WTC11 (cell line): ENCODE measurements at places on chromosomes 11 and 22.

DNA sequence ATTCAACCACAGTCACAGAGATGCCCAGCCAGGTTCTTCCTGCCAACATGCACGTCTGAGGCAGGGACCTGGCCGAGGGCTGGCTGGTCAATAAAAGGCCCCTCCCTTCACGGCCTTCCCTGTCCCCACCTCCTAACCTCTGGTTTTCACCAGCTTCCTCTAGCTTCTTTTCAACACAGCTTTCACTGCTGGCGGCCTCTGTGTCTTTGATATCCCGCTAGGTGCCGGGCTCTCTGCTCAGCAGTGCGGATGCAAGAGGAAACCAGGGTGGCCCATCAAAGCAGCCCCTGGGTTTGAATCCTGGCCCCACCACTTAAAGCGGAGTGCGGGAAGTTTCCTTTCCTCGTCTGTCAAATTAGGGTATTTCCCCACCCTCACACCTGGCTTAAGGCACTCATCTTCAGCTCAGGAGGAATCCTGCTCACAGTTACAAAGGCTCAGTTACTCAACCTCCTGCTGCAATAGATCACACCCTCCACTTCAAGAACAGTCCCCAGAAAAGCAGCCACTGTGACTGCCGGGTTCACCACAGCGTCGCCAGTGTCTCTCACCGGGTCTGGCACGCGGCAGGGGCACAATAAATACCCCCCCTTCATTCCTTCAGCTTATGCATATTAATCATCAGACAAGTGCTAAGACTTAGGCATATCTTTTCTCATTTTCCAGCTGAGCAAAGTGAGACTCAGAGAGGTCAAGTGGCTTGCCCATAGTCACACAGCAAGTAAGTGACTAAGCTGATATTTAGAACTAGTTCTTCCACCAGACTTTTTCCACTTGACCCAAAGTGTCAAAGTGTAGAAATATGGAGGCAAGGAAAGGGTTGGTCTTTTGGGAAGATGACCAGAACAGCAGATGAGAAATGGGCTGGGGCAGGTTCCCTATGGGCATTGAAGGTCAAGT, 45.7 kb downstream of the TXN2 start:
- DNase-seq = peak; percentile 58

GRCh38 chr11:83717537-83717936, 431.4 kb upstream of the CCDC90B start:
- DNase-seq = no peak

GRCh38 chr11:79209540-79210266, 231.1 kb downstream of the TENM4 start:
- DNase-seq = no peak

DNA sequence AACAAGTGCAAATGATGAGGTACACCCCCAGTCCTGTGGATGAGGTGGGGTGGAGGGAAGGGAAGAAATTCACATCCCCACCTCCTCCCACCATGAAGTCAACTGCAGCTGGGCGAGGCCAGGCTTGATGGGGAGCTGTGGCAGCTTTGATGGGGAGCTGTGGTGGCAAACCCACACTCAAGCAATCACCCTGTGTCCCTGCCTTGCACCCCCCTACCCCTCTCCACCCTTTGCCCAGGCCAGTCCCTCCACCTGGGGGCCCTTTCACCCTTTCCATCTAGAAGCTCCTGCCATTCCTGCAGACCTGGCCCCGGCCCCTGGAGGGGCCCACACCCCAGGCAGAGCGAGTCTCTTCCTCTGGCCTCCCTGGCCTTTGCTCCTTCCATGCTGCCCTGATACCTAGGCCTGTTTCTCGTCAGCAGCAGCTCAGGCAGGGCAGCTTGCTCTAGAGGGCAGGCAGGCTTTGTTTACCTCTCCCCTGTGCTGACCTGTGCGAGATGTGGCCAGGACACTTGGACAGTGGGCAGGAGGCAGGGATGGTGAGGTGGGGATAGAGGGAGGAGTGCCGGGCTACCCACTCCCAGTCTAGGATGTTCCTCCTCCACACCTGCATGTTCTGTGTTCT, 4.5 kb upstream of the FGF3 start:
- no peak for DNase-seq

GRCh38 chr11:67519726-67520125, 3.5 kb downstream of the CABP2 start:
- no peak for DNase-seq

GRCh38 chr22:26789951-26790350, 132.6 kb downstream of the MIAT start:
- no peak for DNase-seq

- no peak for DNase-seq
Measured at GRCh38 chr11:75800728-75801361, 14.2 kb upstream of the UVRAG start.

GRCh38 chr22:48644997-48645396, 1182.7 kb downstream of the BRD1 start:
- no peak for DNase-seq

DNA sequence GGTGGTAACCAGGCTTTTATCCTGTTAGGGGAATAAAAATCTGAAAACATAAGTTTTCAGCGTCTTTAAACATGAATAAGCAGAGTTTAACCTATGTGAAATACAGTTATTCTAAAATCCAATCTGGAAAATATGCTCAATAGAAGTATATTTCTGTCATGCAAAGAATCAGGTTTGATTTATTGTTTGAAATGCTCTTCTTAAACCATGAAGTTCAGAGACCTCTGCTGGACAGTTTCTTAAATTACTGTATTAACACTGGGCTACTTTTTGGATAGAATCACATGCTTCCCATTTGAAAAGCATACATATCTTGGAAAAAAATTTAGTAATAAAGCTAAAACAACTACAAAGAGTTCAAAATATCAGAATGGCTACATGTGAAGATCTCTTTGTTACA, 25.4 kb downstream of the APIP start:
- no peak for DNase-seq

GRCh38 chr11:123973816-123974215, 3.8 kb downstream of the OR10S1 start:
- no peak for DNase-seq

DNA sequence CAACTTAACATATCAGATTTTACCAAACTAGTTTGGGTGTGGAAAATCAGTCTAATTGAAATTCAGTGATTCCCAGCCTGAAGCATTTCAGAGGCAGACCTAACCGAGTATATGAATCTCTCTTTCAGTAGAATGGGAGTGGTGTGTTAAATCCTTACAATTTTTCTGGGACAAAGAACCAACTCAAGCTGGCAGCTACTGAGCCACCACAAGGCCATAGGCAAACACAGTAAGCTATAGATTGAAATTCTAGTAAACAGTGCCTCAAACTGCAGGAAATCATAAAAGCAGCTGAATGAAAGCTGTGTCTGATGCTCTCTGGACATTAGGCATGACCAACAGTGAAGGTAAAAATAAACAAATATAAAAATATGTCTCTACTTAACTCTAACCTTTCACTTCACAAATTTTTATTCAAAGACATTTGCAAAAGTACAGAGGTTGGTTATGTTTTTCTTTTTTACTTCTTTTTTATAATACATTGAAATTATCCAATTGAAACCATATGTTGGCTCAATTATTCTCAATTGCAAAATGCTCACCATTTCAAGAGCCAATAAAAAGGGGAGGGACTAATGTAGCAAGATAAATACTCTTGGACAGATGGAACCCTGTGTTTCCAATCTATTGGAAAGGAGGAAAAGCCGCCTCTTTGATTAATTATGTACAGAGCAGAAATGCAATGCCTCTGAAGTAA, 35.8 kb upstream of the FIBIN start:
- DNase-seq = no peak

DNA sequence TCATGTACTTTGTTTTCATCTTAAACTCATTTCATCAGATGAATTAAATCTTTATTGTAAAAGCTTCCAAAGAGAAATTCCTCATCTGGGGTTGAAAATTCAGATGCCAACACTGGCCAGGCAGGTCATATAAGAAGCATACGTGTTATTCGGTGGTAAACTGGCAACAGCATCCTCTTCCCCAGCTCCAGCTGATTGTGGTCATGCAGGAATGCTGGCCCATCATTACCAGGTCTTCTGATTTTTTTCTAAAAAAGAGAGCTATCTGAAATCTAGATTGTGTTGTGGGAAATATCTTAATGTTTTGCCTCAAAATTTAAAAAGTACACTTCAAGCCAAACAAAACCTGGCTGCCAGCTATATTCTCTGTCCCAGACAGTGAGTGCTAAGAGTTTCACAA, 53.6 kb downstream of the ARFGAP2 start:
- no peak for DNase-seq

DNA sequence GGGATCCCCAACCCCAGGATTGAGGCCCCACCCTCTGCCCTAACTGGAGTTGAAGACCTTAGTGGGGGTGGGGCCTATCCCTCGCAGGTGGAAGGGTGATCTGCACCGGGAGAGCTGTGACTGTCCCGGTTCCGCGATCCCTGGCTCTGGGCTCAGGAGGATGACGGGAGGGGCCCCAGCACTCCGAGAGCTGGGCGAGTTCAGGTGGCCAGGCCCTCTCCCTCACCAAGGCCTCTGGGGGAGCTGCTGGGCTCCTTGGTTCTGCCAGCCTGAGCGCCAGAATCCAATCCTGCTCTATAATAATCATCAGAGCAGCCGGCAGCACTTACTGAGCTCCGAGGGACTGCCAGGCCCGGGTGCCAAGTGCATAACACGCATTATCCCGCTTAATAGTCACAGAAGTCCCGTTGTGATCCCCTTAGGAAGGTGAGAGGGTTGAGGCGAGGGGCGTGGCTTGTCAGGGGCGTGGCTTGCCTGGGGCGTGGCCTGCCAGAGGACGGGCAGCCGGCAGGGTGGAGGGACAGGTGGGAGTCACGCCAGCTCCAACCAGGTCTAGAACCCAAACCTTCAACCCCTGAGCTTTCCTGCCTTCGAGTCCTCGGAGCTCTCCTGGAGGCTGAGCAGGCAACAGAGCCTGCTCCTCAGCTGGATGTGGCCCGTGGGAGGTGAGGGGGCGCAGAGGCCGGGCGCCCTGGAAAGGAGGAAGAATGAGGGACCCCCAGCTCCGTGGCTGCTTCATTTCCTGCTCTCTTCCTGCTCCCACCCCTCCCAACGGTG, 7.3 kb upstream of the SYT7 start:
- peak; percentile 96 for DNase-seq

DNA sequence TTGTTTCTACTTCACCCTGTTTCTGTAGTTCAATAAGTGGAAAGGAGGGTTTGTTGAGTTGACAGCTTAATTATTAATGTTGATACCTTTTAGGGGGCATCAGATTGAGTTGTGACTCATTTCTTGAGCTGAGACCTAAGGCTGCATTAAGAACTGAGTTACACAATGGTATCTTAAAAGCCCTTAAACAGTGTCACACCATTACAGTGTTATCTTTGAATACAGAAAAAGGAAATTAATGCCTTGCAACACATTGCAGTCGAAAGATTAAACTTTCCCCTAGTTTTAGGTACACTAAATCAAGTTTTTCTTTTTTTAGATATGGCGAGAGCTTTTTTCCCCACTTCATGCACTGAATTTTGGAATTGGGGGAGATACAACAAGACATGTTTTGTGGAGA, 16.7 kb downstream of the PAFAH1B2 start:
- DNase-seq = no peak

- no peak for DNase-seq
Measured at GRCh38 chr22:24198682-24199052, 17.4 kb downstream of the SUSD2 start.

DNA sequence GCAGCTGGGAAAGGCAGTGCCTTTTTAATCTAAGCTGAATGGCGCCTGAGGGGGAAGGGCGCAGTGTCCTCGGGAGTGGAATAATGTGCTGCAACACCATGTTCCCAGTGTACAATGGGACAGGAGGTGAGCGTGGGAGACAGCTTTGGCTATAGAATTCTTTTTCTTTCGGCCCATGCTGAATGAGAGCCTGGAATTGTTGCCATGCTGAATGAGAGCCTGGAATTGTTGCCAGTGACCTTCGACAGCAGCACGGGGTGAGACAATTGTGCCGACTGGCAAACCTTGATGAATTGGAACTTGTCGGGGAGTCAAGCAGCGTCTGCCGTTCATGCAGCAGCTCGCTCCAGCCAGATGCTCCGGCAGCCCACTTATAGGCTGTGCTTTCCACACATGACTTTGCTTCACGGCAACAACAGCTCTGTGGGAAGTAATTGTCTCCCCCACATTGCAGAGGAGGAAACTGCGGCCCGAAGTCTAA, 141.4 kb upstream of the E2F8 start:
- no peak for DNase-seq
